AG10803 (cell line): ENCODE measurements at places on chromosomes 3 and 15.
A peak's percentile ranks its signal among the peaks of the same experiment; 100 is the strongest.

GRCh38 chr15:29857221-29857789 lies 35.0 kb upstream of the TJP1 start:
- DNase-seq, result peak; percentile 16

- peak; percentile 51 for DNase-seq
These were observed 787 bp upstream of the SLMAP start for GRCh38 chr3:57755368-57755675.

- DNase-seq, result no peak
These were observed 53.6 kb upstream of the BCL6 start for GRCh38 chr3:187798531-187799530.

DNA sequence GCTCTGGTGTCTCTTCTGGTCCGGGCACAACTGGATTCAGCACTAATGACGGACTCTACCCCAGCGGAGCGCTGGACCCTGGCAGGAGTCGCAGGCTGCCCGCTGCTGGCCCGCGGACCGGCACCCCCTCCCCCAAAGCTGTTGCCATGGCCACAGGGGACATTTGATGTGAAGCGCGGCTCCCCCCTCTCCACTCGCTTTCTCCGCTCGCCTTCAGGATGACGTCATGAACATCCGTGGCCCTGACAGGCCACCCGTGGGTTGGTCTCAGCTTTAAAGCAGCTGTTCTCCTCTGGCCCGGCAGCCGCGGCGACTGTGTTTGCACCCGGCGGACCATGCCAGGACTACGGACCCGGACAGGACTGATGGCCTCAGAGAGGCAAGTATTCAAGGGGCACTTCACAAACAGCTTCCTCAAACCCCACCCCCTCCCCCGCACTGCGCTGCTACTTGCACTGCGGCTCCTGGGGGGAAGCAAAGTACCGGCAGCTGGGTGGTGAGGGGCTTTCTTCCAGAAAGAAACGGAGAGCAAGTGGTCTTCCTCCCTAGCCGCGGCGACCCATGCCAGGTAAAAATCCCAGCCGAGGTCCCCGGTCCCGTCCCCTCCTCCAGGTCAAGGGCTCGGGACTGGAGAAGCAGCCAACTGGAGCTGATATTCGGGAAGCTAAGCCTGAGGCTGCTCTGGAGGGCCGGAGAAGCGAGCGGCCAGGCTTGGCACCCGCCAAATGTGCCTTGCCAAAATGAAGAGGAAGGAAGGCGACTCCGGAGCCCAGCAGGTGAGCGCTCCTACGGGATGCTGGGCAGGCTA lies 16.6 kb upstream of the AEN start:
- DNase-seq, result no peak

GRCh38 chr3:4387210-4388204 lies 79.6 kb downstream of the SUMF1 start:
- DNase-seq, result no peak

GRCh38 chr15:59148153-59148833 lies 43.3 kb downstream of the CCNB2 start:
- DNase-seq, result peak; percentile 79

DNA sequence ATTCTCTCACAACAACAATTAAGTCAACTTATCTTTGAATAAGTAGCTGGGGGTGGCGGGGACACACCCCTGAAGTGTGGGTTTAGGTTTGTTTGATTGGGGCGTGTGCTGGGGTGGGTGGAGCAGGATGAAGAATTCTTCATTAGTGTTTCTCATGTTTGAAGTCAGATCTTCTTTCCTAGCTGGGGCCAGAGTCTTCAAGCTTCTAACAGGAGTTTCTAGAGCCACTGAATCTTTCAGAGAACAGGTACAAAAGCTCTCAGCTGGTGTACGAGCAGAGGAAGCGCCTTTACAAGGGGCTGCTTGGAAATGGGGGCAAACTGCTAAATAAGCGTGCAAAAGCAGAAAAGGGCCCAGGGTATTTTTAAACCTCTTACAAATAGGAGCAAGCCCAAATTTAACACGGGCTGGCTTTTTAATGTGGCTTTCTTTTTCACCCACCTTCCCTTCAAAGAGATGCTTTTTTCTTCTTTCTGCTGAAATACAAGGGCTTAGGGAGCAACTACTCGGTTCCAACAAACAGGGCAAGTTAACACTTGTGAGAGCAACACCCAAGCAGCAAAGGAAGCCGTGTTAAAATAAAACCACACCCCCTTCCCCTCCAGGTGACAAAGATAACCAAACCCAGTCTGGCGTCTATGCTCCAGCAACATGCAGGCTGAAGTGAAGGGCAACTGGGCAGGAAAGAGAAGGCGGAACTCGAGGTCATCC lies 86.9 kb upstream of the RASGRP1 start:
- no peak for DNase-seq

DNA sequence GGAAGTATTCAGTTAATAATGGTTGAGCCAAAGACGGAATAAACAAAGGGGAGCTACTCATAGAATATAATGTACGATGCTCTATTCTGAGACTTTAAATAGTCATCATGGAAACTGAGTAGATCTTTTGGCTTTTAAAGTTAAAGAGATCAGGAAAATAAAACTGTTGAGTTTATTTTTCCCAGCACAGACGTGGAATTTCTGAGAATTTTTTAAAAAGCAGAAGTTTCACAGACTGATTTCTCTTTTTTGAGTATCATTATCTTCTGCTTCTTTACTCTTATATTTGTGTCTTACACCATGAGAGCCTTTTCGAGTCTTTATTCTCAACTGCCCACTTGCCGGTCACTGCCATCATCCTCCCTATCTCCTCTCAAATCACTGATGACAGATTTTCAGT lies 13.2 kb downstream of the P2RY14 start:
- no peak for DNase-seq

GRCh38 chr3:29153811-29154210 lies 127.1 kb upstream of the RBMS3 start:
- peak; percentile 43 for DNase-seq

GRCh38 chr3:153291059-153291685 lies 129.1 kb downstream of the RAP2B start:
- no peak for DNase-seq

DNA sequence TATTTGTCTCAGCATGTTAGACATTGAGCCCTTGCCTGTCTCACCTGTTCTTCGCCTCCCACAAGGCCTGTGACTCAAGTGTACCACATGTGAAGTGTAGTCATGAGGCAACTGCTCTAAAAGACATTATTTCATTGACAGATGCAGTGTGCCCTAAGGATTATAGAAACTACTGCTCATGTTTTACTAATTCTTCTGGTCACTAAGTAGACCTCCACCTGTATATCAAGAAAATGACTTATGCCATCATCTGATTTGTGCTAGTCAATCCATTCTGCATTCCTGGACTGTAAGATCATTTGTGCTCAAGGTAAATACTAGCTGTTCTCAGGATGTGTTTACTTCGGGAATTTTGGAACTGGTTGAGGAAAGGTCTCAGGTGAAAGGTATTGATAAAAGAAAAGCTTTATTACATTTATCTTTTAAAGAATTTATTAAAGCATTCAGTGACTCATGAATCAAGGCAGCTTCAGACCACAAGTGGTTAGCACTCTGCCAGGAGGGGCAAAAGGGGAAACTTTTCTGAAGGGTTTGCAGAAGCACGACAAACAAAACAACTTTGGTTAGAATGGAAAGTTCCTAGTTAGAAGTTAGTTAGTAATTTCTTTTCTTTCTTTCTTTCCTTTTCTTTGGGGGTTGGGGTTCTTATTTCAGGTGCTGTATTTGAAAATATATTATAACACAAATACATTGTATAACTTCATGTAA lies 465.3 kb upstream of the CBLB start:
- DNase-seq, result peak; percentile 42

GRCh38 chr3:85567071-85567676 lies 608.4 kb downstream of the CADM2 start:
- peak; percentile 2 for DNase-seq

DNA sequence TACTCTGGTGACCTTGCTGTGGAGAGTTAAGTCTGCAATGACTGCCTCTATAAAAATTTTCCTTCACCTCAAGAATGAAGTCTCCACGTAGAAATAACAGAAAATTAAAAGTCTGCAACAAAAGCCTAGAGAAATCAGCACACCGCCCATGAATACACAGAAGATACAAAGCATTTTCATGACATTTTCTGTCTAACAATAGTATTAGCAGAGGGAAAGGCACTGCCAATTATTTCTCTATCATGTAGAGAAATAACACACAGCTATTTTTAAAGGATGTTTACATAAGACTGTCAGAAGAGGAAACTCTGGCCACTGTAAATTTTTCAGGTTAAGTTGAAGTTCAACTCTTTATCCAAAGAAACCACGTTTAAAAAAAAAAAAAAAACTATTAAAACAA lies 80.8 kb downstream of the GSK3B start:
- no peak for DNase-seq

DNA sequence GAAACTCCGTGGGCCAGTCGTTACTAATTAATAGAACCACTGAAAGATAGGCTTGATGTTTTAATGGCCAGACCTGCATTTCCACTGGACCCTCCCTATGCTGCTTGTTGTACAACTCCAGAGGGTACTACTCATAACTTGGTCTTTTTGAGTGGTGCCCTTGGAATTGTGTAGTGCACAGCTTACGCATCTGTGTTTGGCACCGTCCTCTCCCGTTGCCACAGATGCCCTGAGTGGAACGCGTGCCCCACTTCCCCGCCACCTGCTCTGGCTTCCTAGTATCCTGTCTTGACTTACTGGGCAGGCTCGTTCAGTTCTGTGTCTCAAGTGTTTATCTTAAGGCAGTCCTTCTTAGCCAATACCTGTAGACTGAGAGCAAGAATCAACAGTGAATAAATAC lies 78.7 kb downstream of the USP13 start:
- no peak for DNase-seq

GRCh38 chr15:63677778-63678177 lies 80.6 kb downstream of the FBXL22 start:
- no peak for DNase-seq

DNA sequence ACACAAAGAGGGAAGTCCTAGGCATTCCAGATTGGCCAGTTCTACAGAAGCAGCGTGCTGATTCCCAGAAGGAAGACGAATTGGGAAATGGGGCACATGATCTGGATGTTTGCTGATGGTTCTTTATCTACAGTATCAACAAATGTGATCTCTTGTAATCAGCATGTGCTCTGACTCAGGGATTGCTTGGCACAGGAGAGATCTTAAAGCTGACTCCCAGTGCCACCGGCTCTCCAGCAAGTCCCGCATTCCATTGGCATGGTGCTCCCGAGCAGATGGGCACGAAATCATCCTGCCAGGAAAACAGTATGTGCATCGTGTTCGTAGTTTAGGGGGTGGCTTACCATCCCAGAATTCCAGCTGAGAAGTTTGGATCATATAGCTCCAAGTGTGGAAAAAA lies 259.9 kb upstream of the NR2F2 start:
- peak; percentile 4 for DNase-seq

DNA sequence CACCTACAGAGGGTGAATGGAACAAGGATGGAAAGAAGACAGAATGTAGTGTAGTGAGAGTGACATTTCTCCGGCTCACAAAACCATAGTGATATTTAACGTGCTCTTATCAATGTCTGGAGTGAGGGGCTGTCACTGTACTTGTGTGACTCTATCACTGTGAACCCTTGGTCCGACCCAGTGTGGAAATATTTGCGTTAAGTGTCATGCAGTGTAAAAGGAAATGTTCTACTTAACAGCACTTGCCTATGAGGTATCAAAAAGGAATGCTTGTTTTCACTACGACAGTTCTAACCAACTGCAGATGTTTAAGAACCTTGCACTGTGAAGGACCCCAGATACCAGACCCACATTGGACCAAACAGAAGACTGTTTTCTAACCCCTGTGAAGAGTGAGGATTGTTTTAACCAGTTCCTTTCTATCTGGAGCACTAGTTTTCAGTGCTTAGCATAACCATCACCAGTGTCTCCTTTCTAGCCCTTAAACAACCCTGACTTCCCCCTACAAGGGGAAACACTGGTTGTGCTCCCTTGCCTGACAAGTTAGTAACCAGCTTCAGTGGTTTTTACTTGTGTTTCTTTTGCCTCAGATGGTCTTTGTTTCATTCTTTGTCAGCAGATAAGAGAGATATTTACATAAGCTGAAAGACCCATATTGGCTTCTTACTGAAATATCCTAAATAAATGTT lies 144.7 kb upstream of the ABHD17C start:
- peak; percentile 94 for DNase-seq

- no peak for DNase-seq
These were observed 138.8 kb upstream of the PRR20G start for GRCh38 chr3:127426444-127427153.

GRCh38 chr15:67118808-67119207 lies 53.4 kb downstream of the SMAD3 start:
- no peak for DNase-seq
